ENCODE measurements at places on chromosomes 11 and 22.

- DNase-seq: no peak
Observed at GRCh38 chr22:37253126-37253660, 9.1 kb upstream of the RAC2 start.

DNA sequence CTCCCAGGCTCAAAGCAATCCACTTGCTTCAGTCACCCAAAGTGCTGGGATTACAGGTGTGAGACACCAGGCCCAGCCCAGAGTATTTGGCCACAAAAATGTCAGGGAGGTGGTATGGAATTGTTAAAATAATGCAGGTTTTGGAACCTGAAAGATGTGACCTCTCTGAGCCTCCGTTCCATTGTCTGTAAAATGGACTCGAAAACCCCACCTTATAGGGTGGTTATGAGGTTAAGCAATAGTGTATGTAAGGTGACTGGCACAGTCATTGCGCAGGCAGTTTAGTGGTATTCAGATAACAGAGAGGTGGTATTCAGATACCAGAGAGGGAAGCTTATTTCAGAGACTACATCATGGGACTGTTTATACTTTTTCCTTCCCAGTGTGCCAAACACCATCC is 52.5 kb upstream of the PRSS23 start:
- DNase-seq: no peak

DNA sequence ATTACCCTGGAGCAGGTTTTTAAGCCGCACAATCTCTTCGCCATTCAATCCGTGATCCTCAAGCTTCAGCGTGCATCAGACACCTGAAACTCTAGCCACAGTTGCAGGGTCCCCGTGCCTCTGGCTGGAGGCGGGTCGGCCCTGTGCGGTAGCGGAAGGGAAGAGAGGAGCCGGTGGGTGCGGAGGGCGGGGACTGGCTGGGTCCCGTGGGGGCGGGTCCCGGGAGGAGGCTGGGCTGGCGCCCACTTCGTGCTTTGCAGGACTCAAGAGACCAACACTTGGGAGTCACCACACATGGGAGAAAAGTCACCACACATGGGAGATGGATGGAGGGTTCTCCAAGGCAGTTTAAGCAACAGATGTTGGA is 772 bp downstream of the C22orf15 start:
- no peak for DNase-seq

DNA sequence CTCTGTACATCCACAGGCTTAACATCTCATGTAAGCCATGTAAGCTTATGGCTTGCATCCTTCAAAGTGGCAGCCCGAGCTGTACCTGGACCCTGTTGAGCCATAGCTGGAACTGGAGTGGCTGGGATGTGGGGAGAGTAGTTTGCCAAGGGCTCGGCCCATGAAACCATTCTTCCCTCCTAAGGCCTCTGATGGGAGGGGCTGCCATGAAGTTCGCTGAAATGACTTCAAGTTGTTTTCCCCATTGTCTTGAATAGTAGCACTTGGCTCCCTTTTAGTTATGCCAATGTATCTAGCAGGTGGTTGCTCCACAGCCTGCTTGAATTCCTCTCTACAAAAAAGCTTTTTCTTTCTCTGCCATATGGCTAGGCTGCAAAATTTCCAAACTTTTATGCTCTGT is 5.2 kb upstream of the CHORDC1 start:
- DNase-seq: no peak

DNA sequence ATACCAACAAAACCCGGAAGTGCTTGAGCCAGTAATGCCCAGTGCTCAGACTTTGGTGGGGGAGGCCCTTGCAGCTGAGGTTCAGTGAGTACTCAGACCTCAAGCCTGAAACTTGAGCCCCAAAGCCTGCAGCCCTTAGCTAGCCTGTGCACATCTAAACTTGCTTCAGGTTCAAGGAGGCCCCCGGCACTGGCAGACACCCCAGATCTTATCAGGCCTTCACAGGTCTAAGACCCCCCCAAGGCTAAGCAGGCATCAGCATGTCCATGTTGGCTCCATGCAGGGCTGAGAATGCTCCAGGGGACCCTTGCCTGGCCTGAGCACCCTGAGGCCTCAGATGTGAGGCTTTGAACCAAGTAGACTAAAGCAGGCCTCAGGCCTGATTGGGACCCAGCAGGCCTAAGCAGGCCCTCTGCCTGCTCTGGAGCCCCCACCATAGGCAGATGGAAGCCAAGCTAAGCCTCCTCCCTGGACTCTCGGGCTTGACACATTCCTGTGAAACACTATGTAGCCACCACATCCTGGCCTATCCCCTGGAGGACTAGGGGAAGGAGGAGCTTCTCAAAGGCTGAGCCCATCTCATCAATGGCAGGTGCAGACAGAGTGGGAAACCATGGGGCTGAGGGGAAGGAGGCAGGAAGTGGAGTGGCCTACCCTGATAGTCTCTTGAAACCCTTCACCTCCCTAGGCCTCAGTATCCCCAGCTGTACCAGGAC is 1.2 kb upstream of the CASTOR1 start:
- peak; percentile 20 for DNase-seq

DNA sequence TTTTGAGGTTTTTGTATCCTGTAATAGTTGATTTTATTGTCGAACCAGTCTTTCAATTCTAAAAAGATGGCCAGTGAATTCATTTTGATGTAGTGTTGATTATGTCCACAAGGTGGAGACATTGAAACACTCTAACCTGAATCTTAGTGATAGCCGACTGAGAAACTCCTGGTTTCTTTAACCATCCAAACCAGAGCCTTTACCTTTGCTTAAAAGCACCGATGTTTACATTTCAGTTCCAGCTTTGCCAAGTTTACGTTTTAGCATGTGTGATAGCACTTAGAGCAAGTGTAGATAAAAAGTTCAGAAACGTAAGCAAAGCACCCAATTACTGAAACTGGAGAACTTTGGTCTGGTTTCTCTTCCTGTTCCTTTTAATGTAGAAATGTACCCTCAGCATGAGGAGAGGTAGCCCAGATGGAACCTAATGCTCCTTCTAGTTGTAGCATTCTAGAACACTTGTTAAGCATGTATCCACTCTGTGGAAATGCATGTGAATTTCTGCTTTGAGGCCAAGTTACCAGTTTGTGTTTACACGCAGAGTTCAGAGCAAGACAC is 208.6 kb downstream of the DBX1 start:
- DNase-seq: peak; percentile 65

DNA sequence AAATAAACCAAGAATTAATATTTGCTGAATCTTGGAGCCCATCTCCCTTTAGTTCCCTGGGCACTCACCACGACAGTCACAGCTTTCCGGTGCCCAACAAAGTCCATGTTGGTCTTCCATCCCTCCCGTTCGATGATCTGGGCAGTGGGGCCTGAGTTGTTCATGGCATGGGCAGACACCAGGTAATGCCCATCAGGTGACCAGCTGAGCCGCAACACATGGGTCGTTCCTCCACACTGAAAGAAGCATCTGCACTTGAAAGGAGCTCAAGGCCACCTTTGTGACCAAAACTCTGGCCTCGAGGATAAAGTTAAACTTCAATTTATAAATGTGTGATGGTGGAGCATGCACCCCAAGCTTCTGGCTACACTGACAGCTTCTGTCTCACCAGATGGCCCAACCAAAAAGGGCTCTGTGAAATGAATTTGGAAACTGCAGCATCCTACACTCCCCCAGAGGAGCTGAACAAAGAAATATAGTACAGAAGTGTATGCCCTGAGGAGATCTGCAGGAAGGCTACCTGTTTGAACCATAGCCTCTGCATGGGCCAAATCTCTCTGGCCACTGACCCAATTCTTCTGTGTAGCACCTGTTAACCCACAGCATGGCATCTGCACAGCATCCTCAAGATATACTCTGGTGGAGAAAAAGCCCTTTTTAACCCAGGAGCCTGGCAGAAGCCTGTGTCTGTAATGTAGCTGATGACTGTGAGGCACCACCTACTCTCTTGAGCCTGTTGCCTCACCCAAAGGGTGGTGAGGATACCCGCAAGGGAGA is 37.1 kb downstream of the HIRA start:
- no peak for DNase-seq

DNA sequence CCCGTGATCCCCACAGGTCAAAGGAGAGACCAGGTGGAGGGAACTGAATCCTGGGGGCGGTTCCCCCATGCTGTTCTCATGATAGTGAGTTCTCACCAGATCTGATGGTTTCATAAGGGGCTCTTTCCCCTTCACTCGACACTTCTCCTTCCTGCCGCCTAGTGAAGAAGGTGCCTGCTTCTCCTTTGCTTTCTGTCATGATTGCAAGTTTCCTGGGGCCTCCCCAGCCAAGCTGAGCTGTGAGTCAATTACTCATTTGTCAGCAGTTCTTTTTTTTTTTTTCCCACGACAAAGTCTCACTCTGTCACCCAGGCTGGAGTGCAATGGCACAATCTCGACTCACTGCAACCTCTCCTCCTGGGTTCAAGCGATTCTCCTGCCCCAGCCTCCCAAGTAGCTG is 1530.4 kb downstream of the BRD1 start:
- DNase-seq: no peak

- DNase-seq: no peak
Observed at GRCh38 chr11:114290503-114291235, 5.5 kb upstream of the NNMT start.

DNA sequence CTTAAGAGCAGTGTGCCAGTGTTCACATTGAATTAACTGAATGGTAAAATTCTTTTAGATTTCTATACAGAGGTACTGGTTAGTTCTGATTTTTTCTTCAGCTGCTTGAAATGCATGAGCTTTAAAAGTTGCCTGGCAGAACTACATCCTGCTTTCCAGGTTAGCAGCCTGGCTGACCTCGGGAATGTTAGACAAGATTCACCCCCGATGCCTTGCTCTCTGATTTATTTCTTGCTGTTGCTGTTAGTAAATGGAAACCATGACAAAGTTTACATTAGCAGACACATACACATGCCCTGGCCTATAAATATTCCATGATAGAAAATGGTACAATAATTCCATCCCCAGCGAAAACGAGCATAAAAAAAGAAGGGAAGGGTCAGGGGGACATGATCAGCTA is 47.0 kb downstream of the WT1 start:
- DNase-seq: no peak

GRCh38 chr22:25219948-25220442 is 556 bp downstream of the CRYBB2 start:
- no peak for DNase-seq

DNA sequence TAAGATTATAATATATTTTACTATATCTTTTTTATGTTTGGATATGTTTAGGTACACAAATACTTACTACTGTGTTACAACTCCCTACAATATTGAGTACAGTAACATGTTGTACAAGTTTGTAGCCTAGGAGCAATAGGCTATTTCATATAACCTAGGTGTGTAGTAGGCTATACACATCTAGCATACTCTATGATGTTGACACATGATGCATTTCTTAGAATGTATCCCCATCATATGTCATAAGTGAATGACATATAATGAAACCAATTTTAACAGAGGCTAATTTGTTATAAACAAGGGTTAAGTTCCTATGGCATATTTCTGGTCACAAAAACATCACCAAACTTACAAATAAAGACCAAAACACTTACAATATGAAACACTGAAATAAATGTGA is 86.5 kb upstream of the RRM1 start:
- no peak for DNase-seq

DNA sequence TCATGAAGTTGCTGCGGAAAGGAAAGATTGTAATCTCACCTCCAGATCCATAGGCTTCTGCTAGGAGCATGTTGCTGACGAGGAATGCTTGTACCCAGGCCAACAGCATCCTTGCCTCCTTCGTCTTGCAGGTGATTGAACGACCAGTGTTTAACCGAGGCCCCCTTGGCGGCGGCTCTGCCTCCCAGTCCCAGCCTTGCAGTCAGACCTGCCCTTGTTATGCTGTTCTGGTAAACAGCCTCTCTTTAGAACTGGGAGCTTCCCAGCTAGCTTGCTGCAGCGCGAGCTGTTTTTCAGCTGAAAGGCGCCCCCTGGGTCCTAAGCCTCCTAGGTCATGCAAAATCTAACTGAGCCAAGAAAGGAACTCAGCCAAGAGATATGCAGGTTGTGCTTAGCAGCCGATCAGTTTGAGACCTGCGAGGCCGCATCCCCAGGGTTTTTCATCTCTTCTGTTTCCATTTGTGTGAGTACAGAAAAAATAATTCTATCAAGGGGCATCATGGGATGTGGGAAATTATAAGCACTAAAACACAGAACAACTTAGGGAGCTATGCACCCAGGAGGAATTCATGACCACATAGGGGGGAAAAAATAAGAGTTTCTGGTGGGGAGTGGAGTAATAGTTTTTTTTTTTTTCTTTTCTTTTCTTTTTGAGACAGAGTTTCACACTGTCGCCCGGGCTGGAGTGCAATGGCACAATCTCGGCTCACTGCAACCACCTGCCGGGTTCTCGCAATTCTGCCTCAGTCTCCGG is at the start of gene PIK3IP1:
Gene PIK3IP1, minus strand, starts transcription at position 253 of the 754 bp plus-strand sequence. Its CDS starts 144 bp downstream, at position 109.
- DNase-seq: peak; percentile 64

DNA sequence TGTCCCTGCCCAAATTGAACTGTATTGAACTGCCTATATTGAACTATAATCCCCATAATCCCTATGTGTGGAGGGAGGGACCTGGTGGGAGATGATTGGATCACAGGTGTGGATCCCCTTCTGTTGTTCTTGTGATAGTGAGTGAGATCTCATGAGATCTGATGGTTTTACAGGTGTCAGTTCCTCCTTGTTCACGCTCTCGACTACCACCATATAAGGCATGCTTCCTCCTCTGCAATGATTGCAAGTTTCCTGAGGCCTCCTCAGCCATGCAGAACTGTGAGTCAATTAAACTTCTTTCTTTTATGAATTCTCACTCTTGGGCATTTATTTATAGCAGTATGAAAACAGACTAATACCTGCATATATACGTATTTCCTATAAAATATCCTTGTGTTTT is 206.5 kb upstream of the PDGFD start:
- no peak for DNase-seq

GRCh38 chr11:119750056-119750455 is 21.1 kb upstream of the NECTIN1 start:
- DNase-seq: no peak

DNA sequence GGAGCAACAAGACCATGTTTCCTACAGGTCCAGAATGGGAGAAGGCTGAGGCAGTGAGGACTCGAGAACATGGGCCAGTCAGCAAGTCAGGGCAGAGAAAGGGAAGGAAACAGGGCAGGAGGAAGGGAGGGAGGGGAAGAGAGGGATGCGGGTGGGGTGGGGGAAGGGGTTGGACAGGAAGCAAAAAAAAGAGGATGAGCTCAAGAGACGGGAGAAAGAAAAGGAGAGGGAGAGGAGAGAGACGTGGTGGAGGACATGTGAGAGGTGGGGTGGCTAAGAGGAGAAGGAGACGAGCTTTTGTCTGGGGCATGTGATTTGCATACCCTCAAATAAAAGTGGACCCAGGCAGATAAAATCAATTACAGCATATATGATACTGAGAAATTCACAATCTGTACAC is 389.5 kb upstream of the B3GAT1 start:
- no peak for DNase-seq

GRCh38 chr11:128330203-128330602 is 257.2 kb downstream of the ETS1 start:
- no peak for DNase-seq

- DNase-seq: no peak
Observed at GRCh38 chr11:110894224-110894623, 182.0 kb upstream of the ARHGAP20 start.

Measured in neuronal stem cell (in vitro differentiated cells).